ENCODE measurements at places on chromosomes 3 and 15.
A peak's percentile ranks its signal among the peaks of the same experiment; 100 is the strongest.

GRCh38 chr15:37823601-37824275 is 110.7 kb upstream of the TMCO5A start:
- DNase-seq, result no peak

- DNase-seq, result no peak
Observed at GRCh38 chr3:11774296-11774877, 72.3 kb downstream of the TAMM41 start.

DNA sequence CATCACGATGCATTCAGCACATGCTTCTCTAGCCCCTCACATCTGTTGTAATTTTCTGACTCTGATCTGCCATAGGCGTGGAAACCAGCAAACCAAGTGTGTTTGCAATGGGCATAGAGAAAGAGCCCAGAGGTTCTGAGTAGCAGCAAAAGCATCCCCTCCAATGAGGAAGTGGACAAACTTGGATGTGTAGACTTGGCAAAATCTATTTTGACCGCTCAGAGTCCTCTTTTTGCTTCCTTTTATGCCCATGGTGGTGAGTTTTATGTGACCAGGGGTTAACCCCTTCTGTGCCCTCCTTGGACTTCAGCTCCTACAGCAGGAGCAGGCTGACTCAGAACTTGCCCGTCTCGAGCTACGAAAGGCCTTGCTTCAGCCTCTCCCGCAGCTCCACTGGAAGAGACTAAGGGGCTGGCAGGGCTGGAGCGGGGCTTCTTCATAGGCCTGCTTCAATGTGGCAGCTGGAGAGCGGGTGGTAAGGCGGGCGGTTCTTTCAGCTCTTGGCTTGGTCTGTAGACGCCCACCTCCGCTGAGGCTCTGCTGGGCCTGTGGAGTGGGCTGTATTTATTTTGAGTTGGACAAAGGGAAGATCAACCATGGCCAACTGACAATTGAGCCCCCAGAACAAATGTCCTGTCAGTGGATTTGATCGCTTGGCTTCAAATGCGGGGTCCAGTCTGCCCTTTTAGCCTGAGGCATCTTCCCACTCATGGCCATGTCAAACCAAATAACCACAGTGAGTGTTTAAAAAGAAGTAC is 6.5 kb upstream of the ETV5 start:
- DNase-seq, result no peak

DNA sequence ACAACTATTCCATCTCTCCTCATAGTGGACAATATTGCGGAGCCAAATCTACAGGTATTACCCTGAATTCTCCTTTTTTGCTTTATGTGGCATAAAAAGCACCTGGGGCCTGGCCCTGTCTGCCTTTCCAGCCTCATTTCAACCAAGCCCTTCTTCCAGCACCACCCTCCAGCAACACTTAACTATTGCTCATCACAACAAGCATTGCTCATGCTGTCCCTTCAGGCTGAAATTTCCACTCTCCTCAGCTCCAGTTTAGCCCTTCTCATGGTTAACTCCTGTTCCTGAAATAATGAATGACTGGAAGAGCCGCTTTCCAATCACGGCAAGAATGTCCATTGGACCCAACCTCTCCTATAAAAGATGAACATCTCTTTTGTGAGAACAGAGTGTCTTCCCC is 107.4 kb downstream of the P2RY1 start:
- DNase-seq, result no peak

- no peak for DNase-seq
Observed at GRCh38 chr3:15683253-15683652, 81.7 kb downstream of the BTD start.

GRCh38 chr3:46061108-46061720 is 33.9 kb upstream of the XCR1 start:
- DNase-seq, result no peak

DNA sequence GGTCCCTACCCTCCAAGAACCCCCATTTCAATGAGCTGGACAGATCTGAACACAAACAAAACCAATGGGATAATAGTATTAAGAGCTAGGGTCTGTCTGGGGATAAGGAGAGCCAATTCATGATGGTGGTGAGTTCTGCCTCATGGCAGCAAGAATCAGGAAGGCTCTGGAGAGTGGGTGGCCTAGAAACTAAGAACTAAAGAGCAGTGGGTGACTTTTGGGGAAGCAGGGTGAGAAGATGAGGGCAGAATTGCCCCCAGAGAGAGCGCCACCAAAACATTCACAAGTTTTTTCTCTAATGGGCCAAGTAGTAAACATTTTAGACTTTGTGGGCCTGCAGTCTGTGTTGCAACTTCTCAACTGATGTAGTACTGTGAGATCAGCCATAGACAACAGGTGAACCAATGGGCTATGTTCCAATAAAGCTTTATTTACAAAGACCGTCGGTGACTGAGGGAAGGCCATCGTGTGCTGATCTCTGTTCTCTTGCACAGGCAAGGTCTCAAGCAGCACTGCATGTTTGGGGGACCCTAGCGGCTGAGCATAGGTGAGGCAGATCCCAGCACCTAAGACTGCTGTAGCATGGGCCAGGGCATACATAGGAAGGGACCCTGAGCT is 225.5 kb upstream of the ST8SIA2 start:
- DNase-seq, result no peak

DNA sequence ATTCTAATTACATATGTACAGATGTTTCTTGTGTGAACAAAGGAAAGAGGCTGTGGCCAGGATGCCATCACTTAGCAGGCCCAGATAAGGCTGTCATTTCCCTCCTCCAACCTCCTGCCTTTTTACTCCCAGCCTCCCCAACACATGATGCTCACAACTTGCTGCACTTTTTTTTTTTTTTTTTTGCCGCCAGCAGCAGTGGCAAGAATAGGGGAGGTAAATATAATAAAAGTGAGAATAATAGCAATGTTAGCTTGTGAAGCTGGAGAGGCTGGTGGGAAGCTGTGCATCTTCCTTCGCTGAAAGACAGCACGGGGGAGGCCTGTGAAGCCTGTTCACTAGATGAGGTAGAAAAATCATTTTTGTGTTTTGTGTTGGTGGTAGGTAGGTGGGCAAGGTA is 42.5 kb upstream of the MYO5C start:
- DNase-seq, result no peak

DNA sequence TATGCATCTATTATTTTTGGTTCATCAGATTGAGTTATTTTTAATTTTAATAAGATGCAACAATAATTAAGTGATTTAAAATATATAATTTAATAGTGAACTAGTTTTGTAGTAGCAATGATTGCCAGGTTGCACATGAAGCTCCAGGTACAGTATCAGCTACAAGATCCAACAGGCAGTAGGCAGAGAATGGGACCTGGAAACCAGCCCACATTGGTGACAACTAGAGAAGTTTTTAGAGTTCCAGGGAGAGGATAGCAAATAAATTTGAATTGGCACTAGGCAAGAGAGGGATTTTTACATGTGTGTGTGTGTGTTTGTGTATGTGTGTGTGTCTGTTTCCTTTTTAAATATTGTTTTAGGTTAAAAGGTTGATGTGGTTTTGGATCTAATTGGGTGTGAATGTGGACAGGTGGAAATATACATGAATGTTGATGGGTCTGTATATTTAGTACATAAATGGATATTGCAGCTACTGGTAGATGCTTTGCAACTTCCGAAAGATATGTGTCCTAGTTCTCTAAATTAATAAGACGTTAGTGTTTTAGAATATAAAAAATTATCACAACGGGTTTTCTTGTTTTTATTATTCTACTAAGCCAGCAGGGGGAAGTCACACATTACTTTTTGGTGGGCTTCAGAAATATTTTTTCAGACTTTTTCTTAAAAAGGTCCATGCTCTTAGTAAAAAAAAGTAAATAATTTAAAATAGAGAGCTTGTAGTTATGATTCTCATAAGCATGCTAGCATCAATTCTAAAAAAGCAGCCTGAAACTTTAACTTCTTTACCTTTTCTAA is 110.1 kb upstream of the GBE1 start:
- no peak for DNase-seq

- peak; percentile 43 for DNase-seq
Observed at GRCh38 chr3:58568572-58569286, 8.5 kb downstream of the FAM107A start.

GRCh38 chr3:155847993-155848392 is 6.2 kb downstream of the SLC33A1 start:
- no peak for DNase-seq

Measured in NCI-H2107 (cell line).